ENCODE measurements at places on chromosomes 12 and 14.

GRCh38 chr14:79967453-79967852 is 243.9 kb downstream of the DIO2 start:
- no peak for DNase-seq

- DNase-seq, result no peak
Measured at GRCh38 chr14:95828649-95829265, 47.9 kb upstream of the TUNAR start.

DNA sequence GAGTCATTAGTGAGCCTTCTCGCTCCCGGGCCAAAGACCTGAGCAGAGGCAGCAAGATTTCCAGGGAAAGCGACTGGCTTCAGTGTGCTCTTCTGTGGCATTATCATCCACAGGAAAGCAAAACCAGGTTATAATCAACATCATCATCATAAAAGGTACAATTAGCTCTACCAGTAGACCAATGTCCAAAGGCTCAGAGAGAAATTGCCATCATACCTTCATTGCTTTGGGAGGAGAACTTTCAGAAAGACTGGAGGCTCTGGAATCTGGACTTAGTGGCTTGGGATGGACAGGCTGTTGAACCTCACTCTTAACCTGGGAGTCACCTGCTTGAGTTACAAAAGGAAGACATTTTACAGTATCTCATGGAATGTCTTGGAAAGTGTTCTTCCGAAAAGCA is 25.1 kb upstream of the CERS5 start:
- no peak for DNase-seq

DNA sequence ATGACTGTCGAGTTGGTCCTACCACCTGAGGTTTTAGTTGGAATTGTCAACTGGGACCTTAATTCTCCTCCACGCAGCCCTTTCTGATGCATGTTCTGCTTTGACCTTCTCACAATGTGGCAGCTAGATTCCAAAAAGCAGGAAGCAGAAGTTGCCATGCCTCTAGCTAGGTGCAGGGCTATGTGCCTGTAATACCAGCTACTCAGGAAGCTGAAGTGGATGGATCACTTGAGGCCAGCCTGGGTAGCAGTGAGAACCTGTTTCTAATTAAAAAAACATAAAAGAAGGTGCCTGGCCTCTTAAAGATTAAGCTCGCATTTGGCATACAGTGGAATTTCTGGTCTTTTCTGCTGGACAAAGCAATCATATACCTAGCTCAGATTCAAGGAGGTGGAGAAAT is 77.1 kb downstream of the FGD4 start:
- DNase-seq, result no peak

DNA sequence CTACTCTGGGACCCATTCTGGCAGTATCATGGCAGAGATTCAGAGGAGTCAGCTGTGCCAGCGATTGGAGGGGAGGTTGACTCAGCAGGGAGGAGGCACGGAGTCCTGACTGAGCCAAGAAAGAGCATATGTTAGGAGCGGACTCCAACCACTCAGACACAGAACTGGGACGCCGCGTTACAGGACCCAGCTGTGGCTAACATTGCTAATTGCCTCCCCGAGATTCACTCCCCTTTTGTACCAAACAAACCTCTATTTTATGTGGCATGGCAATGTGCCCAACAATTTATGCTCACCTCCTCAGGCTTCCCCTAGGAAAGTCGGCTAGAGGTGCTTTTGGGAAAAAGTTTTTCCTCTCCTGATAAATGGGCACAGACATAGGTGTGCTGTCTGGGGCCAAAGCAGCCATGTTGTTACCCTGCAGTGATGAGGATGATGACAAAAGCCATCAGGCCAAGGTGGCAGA is 15.2 kb upstream of the CLIP1 start:
- peak; percentile 80 for DNase-seq

DNA sequence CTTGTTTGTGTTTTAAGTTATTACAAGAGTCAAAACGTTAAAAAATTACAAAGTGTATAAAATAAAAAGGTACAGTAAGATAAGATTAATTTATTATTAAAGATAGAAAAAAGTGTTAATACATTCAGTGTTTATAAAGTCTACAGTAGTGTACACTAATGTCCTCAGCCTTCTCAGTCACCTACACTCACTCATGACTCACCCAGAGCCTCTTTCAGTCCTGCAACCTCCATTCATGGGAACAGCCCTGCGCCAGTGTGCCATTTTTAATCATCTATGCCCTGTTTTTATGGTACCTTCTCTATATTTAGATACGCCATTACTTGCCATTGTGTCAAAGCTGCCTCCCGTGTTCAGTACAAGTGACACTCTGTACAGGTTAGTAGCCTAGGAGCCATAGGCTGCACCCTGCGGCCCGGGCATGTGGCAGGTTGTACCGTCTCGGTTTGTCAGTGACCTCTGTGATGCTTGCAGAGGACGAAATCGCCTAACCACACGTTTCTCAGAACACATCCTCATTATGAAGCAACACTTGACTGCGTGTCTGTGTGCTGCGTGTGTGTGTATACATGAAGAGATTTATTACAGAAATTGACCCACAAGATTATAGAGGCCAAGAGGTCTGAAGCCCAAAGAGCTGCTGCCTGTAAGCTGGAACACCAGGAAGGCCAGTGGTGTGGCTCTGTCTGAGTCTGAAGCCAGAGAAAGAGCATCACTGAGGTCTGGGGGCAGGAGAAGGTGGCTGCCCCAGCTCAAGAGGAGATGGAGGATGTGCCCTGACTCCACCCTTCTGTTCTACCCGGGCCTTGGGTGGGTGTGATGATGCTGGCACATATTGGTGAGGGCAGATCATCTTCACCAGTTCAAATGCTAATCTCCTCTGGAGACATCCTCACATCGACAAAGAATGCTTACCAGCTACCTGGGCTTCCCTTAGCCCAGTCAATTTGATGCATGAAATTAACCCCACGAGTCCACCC is 116.6 kb upstream of the C14orf180 start:
- DNase-seq, result no peak

DNA sequence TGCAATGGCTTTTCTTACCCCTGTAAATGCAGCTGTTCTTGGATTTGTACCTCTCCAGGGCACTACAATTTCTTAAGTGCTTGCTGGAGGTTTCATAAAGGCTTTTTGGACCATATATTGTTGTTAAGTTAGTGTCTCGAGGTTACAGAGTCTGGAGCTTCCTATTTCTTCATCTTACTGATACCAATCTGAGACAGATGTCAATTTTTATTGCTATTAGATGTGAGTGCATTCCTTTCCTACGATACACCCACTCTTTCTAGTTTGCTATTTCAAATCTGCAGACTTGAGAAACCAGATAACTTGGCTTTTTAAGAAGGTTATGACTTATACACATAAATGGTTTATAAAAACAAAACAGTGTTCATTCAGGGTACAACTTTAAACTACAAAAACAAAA is 2.1 kb downstream of the NOXRED1 start:
- no peak for DNase-seq

DNA sequence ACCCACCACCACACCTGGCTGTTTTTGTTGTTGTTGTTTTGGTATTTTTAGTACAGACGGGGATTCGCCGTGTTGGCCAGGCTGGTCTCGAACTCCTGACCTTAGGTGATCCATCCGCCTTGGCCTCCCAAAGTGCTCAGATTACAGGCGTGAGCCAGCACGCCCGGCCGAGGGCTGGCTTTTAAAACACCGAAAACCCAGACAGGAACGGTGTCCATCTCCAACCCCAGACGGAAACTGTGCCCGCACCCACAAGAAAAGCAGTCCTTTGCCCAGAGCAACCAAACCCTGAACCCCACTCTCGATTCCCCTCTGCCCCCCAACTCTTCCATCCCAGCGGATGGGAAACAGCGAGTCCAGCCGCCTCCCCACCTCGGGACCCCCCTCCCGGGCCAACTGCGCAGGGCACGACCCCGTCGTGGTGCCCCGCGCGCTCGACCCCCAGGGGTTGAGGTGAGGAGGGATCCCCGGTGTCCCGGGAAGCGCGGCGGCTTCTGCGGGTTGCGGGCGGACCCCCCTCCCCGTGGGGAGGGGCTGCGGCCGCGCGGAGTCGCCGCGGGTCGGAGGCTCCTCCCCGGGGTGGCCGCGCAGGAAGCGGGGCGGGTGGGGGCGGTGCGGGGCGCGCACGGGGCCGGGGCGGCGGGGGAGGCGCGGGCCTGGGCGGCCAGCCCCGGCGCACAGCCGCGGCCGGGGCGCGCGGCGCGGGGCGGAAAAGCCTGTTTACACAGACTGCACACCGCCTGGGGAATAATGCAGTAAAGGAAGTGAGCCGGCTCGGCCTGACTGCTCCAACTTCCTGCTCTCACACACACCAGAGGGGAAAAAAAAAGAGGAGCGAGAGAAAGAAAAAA is at the start of gene ELK3:
ELK3 (plus strand) TSS at position 651 of the 851 bp plus-strand sequence.
- peak; percentile 9 for DNase-seq

GRCh38 chr14:73755434-73756014 is 41.3 kb upstream of the PNMA1 start:
- DNase-seq, result no peak

DNA sequence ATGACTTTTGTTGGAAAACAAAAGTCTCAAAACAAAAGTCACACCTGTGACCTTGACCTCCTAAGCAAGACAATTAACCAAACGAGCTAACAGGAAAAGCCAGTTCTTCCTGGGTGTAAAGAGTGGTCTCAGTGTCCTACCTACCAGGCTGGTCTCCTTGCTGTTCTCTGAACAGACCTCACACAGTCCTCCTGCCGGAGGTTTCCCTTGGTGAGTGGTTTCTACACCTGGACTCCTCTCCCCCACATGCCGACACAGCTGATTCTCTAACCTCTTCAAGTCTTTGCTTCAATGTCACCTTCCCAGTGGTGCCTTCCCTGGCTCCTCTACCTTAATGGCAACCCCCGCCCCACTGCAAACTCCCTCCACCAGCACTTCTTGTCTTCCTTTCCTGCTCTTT is 238.6 kb downstream of the ZFP36L1 start:
- DNase-seq, result no peak

- no peak for DNase-seq
Measured at GRCh38 chr12:116996621-116997020, 85.9 kb downstream of the FBXW8 start.

DNA sequence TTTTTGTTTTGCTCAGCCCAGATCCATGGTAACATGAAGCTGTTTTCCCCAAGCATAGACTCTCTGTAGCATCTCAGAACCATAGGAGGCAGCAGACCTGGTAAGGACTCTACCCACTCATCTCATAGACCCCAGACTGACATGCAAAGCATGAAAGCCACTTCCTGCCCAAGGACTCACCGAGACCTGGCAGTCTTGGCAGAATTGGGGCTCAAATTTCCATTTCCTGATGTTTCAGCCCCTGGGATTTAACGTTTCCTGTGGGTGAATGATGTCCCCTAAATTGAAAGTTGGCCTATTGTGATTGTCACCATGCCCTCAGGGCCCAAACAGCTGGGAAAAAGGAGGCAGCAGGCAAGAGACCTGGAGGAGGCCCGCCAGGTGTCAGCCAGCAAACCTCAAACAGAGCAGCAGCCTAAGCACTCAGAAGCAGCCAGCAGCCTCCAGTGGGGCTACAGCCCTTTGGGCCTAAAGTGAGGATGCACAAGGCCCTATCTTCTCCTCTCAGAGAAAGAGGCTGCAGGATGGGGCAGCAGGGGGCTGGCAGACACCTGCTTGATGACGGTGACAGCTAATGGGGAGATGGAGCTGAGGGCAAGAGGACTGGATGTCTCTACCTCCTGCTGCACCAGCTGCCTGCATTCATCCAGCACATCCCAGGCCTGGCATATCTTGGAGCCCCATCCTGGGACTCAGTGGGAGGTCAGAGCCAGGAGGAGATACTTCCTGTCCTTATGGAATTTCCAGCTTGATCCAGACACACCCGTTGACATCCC is 8.5 kb downstream of the KRT85 start:
- DNase-seq, result no peak

GRCh38 chr14:103341250-103342129 is 7.5 kb downstream of the EIF5 start:
- no peak for DNase-seq

GRCh38 chr14:103423050-103423461 is 37.8 kb downstream of the MARK3 start:
- DNase-seq, result no peak

DNA sequence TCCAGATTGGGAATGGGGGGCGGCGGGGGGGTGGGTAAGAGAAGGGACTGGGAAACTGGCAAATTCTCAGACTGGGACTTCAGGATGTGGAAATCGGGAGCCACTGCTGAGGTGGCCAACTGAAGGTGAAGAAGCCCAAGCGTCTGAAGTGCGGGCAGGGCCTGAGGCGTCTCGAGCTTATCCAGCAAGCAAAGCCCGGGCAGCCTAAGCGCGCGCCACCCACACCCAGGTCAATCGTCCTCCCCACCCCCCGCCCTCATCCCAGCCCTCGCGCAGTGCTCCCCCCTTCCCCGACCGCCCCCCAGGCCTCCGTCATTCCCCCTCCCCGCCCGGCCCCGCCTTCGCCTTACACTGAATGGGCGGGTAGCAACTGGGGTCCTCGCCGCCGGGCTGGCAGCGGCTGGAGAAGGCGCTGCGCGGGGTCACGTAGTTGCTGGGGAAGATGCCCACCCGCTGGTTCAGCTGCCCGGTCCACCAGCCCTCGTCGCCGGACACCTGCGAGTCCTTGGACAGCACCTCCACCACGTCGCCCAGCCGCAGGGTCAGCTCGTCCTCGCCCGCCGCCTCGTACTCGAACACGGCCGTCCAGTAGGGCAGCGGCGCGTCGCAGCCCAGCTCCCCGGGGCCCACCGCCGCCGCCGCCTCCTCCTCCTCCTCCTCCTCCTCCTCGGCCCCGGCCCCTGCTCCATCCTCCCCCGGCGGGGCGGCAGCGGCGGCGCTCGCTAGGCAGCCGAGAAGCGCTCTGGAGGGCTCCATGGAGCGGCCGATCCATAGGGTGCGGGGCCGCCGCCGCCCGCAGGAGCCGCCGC is 693 bp downstream of the MAP3K9 start:
- DNase-seq, result no peak

- DNase-seq, result no peak
Measured at GRCh38 chr12:88052686-88053085, 23.5 kb upstream of the C12orf50 start.

DNA sequence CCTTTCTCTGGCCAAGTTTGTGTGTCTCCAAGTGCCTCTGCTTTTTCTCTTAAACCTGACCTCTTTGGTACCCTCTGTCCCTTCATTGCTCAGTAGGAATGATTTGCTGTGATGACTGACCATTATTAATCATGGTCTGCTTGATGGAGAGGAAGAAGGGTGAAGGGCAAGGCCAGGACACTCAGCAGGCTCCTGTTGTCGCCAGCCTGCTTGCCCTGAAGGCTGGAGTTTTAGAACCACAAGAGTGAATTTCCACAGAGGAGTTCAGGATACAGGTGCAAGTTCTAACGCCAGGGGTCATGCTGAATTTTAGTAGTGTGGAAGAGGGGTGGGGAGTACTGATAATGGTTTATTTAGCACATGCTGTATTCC is 2.8 kb upstream of the ITGA5 start:
- DNase-seq, result no peak

GRCh38 chr12:115830633-115831032 is 446.9 kb downstream of the MED13L start:
- no peak for DNase-seq

GRCh38 chr12:57766464-57767304 is at the start of gene CYP27B1:
TSS of gene CYP27B1 (minus strand) at chr12:57767078. CDS start at chr12:57767041, 37 bp downstream.
- no peak for DNase-seq

- DNase-seq, result no peak
Measured at GRCh38 chr14:34065690-34066391, 115.0 kb upstream of the EGLN3 start.

GRCh38 chr12:49956663-49957569 is 4.8 kb upstream of the AQP5 start:
- no peak for DNase-seq

GRCh38 chr12:116358893-116359761 is 81.6 kb upstream of the MED13L start:
- DNase-seq, result no peak

GRCh38 chr14:71267691-71268090 is 360.4 kb downstream of the PCNX1 start:
- no peak for DNase-seq

Measured in cerebellar nuclear complex (tissue), 1 donor.